Nephron progenitor cell (in vitro differentiated cells): ENCODE measurements at places on chromosomes 6 and 20.

DNA sequence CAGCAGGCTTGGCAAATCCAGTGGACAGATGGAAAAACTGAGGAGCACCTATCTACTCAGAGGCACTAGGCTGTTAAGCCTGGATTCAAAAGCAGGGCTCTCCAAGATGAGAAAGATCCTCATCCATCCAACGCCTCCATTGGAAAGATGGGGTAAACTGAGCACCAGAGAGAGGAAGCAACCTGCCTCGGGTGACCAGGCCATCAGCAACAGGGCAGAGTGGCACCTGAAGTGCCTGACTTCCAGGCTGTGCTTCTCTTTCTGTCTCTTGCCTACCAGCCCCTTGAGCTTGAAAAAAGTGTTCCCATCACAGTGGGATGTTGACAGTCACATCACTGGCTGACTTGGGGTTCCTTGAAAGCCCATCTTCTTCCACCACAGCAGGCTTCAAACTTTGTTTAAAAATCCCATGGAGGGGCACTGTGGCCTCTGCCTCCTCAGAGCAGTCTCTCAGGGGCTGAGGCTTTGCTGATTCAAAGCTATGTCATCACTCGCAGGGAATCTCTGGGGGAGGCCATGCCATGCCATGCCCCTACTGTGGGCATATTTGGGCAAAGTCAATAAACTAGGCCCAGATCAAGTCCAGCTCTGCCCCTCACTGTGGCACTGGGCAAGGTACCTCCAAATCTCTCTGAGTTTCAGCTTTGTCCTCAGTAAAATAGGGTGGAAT lies 44.8 kb upstream of the TGM2 start:
- DNase-seq, result no peak

DNA sequence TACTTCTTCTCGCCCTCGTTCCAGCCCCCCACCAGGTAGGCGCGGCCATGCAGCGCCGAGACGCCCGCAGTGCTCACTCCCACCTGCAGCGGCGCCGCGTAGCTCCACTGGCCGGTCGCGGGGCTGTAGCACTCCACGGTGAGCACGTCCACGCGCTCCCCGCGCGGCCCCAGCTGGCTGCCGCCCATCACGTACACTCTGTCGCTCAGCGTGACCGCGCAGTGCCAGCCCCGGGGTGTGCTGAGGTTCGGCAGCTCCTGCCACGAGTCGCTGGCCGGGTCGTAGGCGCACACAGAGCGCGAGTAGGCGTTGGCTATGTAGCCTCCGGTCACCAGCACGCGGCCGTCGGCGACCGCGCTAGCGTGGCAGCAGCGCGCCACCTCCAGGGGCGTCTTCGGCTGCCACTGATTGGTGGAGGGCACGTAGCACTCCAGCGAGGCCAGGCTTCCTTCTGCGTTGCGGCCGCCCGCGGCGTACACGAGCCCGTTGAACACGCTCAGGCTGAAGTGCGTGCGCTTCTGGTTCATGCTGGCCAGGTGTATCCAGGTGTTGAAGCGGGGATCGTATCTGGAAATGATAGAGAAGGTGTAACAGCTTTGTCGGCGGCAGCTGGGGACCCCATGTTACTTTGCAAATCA lies 13.7 kb downstream of the KLHL31 start:
- DNase-seq, result peak; percentile 78

DNA sequence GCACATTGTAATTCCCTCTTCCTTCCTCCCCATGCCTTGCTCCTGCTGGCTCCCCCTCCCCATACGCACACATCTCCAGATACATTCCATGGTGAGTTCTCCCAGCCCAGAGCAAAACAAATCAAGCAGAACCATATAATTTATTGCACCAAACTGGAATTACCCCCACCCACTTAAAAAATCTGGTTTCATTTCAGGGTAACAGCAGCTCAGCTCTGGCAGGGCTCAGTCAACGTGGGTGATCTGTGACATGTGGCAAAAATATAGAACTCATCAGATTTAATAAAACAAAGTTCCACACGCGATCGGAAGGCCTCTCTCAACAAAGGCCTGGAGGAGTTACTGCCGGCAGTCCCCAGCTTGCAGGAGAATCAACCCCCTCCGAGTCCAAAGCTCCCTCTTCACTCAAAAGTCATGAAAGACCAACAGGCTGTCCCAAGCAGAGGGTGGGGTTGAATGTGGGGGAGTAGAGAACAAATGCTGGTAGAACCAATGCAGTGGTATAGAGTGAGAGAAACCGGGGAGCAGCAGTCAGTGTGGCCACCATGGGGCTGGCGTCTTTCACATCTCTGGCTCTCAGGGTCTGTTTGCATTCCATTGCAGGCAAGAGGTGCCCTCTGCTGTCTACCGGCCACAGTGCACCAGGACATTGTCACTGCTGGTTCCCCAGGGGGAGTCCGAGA lies 323.3 kb upstream of the NT5E start:
- DNase-seq, result peak; percentile 77

DNA sequence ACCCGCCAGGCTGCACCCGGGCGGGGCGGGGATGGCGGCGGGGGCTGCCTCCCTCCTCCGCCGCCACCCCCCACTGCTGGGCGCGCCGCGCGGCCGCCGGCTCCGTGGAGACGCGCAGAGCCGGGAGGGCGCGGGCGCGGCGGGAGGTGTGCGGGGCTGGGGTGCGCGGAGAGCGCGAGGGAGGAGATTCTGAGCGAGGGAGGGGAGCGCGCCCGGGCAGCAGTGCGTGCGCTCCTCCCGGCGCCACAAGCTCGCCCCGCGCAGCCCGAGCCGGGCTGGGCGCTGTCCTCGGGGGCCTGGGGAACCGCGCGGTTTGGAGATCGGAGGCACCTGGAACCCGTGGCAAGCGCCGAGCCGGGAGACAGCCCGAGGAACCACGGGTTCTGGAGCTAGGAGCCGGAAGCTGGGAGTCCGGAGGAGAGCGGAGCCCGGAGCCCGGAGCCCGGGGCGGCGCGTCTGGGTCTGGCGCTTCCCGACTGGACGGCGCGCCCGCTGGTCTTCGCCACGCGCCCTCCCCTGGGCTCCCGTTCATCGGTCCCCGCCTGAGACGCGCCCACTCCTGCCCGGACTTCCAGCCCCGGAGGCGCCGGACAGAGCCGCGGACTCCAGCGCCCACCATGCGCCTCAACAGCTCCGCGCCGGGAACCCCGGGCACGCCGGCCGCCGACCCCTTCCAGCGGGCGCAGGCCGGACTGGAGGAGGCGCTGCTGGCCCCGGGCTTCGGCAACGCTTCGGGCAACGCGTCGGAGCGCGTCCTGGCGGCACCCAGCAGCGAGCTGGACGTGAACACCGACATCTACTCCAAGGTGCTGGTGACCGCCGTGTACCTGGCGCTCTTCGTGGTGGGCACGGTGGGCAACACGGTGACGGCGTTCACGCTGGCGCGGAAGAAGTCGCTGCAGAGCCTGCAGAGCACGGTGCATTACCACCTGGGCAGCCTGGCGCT lies at the start of gene NTSR1:
Gene NTSR1, plus strand, starts transcription at position 246 of the 946 bp plus-strand sequence. Its CDS starts 372 bp downstream, at position 618.
- peak; percentile 54 for DNase-seq
